Occipital lobe (tissue), 3 donors: ENCODE measurements at places on chromosomes 11 and 22. TPM values are rescaled to one million over a fixed set of nuclear protein-coding genes. Genes with fewer than 3 reads are reported as not detected.

POU2AF3 gene
- total RNA-seq, result 0.47 TPM

GSTT2B gene
- 4.1 TPM for total RNA-seq

OR2AT4 gene
- not detected for total RNA-seq

MRGPRX4 gene
- total RNA-seq, result not detected

ACR gene
- not detected for total RNA-seq

ASRGL1 gene
- 23.6 TPM for total RNA-seq

OR52A1 gene
- total RNA-seq, result not detected

AGBL2 gene
- 0.78 TPM for total RNA-seq
